ENCODE measurements at places on chromosomes 1 and 21. TPM values are rescaled to one million over a fixed set of nuclear protein-coding genes. Genes with fewer than 3 reads are reported as not detected.
A peak's percentile ranks its signal among the peaks of the same experiment; 100 is the strongest.

- H3K4me3 ChIP-seq: no peak overlapping the region
- no peaks in the 10 kb centered on the region for H3K36me3 ChIP-seq
- H3K27me3 ChIP-seq: no peaks in the 10 kb centered on the region
- no peak for DNase-seq
- no peaks in the 10 kb centered on the region for H3K4me1 ChIP-seq
Observed at GRCh38 chr1:214010717-214011116, 22.9 kb downstream of the PROX1 start.

DNA sequence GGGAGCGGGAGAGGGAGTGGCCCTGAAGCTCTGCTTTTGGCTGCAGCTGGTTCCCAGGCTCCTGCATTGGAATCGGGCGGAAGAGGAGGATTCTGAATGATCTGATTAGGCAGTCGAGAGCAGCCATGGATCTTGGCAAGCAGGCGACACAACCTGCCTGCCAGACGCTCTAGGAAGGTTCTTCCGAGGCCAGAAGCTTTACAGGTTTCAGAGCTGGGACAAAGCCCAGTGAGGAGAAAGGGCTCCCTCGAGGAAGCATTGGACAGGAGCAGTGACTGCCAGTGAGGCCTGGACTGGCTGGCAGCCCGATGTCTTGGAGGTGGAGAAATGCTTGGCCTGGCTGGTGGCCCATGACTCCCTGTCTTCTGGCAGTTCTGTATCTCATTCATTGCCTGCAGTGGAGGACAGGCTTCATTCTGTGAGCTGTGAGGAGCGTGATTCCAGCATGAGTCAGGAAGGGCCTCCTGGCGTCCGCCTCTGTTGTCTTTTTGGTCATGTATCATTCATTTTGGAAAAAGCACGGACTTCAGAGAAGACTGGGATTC, 132.7 kb upstream of the IPO9 start:
- H3K4me3 ChIP-seq: no peak overlapping the region
- H3K27me3 ChIP-seq: no peaks in the 10 kb centered on the region
- H3K27ac ChIP-seq: no peak overlapping the region

- no peaks in the 10 kb centered on the region for H3K4me1 ChIP-seq
- no peaks in the 10 kb centered on the region for H3K27me3 ChIP-seq
- DNase-seq: no peak
Observed at GRCh38 chr1:220409771-220410595, 118.0 kb upstream of the MARK1 start.

DNA sequence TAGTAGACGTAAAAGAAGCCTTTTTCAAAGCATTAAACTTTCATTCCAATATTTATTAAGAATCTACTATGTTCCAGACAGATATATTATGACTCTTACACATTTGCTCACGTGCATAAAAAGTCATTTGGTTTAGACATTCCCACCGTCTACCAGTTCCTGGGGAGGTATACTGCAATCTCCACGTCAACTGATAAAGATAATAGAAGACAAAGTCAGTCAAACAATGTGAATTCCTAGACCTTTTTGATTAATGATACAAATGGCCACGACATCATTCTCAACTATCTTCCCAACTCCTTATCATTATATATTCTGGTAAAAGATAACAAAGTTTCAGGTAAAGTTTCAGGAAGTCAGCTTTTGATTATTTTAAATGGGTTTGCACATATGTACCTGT, 69.0 kb downstream of the SIPA1L2 start:
- peaks cover 9% of the 10 kb centered on the region for H3K4me1 ChIP-seq
- no peaks in the 10 kb centered on the region for H3K36me3 ChIP-seq
- H3K27me3 ChIP-seq: no peaks in the 10 kb centered on the region
- no peak overlapping the region for H3K27ac ChIP-seq

GRCh38 chr1:102084771-102085535, 88.2 kb upstream of the OLFM3 start:
- no peak overlapping the region for H3K27ac ChIP-seq
- no peak overlapping the region for H3K4me3 ChIP-seq
- H3K27me3 ChIP-seq: no peaks in the 10 kb centered on the region
- H3K36me3 ChIP-seq: no peaks in the 10 kb centered on the region
- H3K4me1 ChIP-seq: no peaks in the 10 kb centered on the region

- no peaks in the 10 kb centered on the region for H3K36me3 ChIP-seq
- no peaks in the 10 kb centered on the region for H3K4me1 ChIP-seq
- H3K27me3 ChIP-seq: no peaks in the 10 kb centered on the region
- H3K27ac ChIP-seq: no peak within 1 kb of the TSS
- H3K4me3 ChIP-seq: no peak within 1 kb of the TSS
Observed at GRCh38 chr1:224929335-224930237, at the start of gene DNAH14. DNAH14 (plus strand) TSS chr1:224929675; CDS start chr1:224952703, 23,028 bp downstream.

DNA sequence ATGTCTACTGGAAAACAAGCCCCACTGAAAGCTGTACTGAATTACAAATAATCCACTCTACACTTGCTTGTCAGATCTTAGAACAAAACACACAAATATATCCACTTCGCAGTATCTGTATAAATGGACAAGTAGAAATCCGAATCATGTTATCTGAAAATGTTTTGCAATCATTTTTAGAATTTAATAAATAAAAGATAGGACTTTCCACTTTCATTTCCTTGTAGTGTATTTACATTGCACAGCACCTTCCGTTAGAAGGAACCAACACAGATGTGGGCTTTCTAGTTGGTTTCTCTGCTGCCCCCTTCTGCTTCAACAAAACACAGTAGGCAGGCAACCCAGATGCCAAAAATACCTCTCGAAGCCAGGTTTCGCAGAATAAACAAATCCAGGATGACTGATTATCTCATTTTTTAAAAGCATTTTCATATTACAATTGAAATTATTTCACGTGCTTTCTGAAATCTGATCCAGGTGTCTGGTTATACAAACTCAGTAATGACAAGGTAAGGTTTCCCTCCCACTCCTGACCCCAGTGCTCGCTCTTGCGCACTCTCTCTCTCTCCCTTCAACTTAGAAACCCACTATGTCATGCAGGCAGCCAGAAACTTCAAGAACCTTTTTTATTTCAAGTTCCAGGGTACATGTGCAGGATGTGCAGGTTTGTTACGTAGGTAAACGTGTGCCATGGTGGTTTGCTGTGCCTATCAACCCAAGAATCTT, 389.9 kb downstream of the SMYD3 start:
- peaks cover 23% of the 10 kb centered on the region for H3K4me1 ChIP-seq

DNA sequence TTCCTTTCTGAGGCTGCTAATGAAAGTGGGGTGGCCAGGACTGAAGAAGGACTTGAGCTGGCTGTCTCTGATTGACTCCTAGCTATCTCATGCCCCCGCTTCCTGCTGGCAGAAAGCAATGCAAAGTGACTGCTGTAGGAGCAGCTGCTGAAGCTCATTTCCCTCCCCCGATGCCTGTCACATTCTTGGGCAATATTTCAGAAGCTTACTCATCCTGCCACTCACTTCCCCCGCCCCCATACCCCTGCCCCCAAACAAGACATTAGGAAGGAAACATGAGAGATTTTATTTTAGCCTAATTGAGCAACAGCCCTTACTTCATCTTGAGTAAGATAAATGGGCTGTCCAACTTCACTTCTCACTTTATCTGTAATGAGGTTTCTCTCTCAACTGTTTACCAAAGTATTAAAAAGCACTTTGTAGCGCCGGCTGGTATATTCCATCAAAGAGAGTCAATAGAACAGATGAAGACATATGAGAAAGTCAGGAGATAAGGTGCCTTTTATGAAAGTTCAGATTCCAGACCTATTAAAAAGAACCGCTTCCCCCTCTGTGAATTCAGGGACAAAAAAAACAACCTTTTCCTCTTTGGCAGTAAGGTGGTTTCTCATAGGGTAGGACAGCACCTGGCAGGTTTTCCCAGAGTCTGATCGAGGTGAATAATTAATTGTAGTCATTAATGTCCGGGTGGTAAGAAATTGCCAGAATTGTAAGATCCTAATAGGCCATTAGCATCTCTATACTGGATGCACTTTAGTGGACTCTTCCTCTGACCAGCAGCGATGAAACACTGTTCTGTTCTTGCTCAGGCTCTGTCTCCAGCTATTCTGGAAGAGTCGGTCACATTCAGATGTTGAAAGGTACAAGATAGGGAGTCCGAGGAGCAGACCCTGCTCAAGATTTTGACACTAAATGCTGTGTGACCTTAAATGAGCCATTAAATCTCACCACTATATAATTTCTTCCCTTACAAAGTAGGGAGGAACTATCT, 70.2 kb downstream of the SH3GLB1 start:
- H3K27me3 ChIP-seq: no peaks in the 10 kb centered on the region
- no peak for DNase-seq
- no peaks in the 10 kb centered on the region for H3K4me1 ChIP-seq
- no peak overlapping the region for H3K4me3 ChIP-seq
- no peak overlapping the region for H3K27ac ChIP-seq
- no peaks in the 10 kb centered on the region for H3K36me3 ChIP-seq

DNA sequence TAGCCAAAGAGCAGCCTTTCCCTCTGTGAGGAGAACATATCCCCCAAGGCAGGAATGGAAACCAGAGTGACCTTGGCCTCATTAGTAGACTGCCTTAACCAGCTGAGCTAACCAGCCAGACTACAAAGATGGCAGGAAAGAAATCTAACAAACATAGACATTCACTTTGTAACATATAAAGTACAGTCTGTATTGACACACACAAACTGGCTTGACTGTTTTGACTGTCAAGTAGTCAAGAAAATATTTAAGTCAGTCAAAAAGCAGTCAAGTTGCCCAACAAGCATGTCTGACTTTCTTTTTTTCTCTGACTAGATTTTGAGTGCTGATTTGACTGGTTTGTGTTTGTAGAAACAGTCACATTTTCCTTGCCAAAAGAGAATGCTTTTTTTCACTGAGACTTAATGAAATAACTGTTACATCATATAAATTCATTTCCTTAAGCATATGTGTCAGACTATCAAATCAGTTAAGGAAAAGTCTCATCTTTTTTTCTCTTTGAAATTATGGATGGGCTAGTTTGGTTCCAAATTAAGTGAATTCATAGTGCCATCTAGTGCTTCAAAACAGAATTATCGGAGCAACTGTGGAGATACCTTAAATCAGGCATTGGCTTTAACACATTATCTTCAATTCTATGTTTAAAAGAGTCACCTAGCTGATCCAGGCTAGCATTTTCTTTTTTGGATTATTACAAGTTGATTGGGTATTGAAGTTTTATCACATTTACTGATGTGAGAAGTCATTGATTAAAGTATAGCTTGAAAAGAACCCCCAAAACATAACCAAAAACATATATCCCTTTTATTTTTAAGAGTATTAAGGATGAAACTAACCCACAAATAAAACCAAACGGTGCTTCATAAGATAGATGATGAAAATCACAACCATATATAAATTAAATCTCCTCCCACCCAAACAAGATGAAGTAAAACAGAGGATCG, 75.0 kb downstream of the ATP6V1G3 start:
- H3K4me3 ChIP-seq: no peak overlapping the region
- no peaks in the 10 kb centered on the region for H3K4me1 ChIP-seq
- no peak overlapping the region for H3K27ac ChIP-seq
- no peaks in the 10 kb centered on the region for H3K27me3 ChIP-seq
- H3K36me3 ChIP-seq: no peaks in the 10 kb centered on the region

DNA sequence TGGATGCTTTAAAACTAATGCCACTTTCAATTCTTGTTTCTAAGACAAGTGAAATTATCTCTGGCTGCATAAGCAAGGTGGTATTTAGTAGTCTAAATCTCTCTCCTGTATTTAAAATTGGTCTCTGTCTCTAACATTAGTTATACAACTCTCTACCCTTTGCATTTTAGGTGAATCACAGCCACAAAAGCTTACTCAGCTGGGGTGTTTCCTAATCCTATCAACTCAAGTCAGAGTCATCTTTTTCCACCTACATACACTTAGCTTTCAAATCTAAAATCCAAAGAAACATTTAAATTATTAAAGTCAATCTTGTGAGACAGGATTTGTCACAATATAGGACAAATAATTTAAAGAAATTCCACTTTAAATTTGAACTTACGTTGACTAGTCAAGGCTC, 255.1 kb upstream of the CXADR start:
- no peaks in the 10 kb centered on the region for H3K27me3 ChIP-seq
- H3K4me3 ChIP-seq: no peak overlapping the region
- no peaks in the 10 kb centered on the region for H3K4me1 ChIP-seq

GRCh38 chr1:174815036-174815435, 184.7 kb upstream of the CACYBP start:
- no peak overlapping the region for H3K27ac ChIP-seq
- no peaks in the 10 kb centered on the region for H3K36me3 ChIP-seq
- H3K4me1 ChIP-seq: no peaks in the 10 kb centered on the region
- DNase-seq: no peak

GRCh38 chr1:67540025-67540732, 110.0 kb upstream of the SERBP1 start:
- no peaks in the 10 kb centered on the region for H3K4me1 ChIP-seq
- no peaks in the 10 kb centered on the region for H3K27me3 ChIP-seq
- no peak for DNase-seq

- no peak for DNase-seq
- no peak overlapping the region for H3K27ac ChIP-seq
- H3K36me3 ChIP-seq: no peaks in the 10 kb centered on the region
- H3K4me1 ChIP-seq: peaks cover 17% of the 10 kb centered on the region
Observed at GRCh38 chr21:42981214-42981523, 6.8 kb downstream of the PKNOX1 start.

DNA sequence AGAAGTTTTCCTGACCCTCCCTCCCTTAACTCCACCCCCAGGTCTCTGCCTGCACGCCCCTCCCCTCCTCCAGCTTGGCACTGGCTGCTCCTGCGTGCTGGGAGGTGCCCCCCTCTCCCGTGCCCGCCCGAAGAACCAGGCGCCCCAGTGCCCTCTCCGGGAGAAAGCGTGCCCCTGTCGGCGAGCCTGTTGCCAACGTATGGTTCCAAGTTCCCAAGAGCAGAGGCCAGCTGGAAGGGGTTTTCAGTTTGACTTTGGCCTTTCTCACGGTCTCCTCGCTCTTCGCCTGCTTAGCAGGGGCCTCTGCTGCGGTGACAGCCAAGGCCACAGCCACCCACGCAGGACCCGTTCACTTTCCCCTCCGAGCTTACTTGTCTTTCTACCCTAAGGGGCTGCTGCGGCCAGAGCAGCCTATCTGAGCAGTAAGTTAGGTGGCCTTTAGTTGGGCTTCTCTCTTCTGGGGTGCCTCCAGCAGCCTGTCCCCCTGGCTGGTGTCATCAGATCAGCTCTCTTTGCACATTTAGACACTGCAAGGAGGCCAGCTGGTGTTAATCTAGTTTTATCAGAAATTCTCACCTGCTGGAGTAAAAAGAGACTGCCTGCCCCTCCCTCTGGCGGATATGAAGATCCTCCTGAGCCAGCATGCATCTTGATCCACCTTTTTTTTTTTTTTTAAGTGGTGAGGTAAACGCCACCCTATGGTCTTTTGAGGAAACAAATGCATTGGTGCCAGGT, 1.5 kb downstream of the STUM start:
- H3K4me3 ChIP-seq: no peak overlapping the region
- H3K27me3 ChIP-seq: peaks cover 22% of the 10 kb centered on the region
- DNase-seq: peak; percentile 16
- no peak overlapping the region for H3K27ac ChIP-seq

GRCh38 chr1:106619080-106619826, 437.2 kb upstream of the PRMT6 start:
- no peaks in the 10 kb centered on the region for H3K4me1 ChIP-seq
- H3K36me3 ChIP-seq: no peaks in the 10 kb centered on the region
- no peak overlapping the region for H3K27ac ChIP-seq
- H3K27me3 ChIP-seq: no peaks in the 10 kb centered on the region
- no peak for DNase-seq

Gene OR6K6
- not detected for total RNA-seq

Gene TRIM63
- total RNA-seq: not detected

Gene PTGER3
- not detected for total RNA-seq

Gene B3GALT5
- not detected for total RNA-seq

Gene PERM1
- total RNA-seq: not detected

Gene DONSON
- 13.7 TPM for total RNA-seq

Gene FMO5
- total RNA-seq: 1.0 TPM

Gene SLC30A2
- total RNA-seq: not detected

Gene ZP4
- total RNA-seq: not detected

Gene TMEM240
- 1.8 TPM for total RNA-seq

Gene CA14
- total RNA-seq: not detected

Data from CD4-positive, alpha-beta memory T cell (primary cell).